Stimulated activated CD8-positive, alpha-beta memory T cell treated with anti-CD3 and anti-CD28 coated beads, Interleukin-4, amount 100 ng/mL, for 1 hour (primary cell): ENCODE measurements at places on chromosomes 11 and 22.

DNA sequence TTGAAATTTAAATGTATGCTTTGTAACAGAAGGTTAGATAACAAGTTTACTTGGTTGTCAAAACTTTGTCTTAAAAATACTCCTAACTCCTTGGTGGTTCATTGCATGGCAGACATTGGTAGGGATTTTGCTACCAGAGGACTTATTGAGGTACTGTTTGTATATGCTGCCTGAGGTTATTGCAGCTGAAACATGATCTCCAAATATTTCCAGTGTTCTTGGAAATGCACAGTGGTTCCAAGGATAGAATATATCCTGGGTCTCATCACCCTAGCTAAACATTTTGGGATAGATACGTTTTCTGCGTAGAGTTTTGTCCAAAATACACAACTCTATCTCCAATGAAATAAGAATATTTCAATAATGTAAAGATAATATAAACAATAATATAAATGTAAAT, 109.2 kb downstream of the RAB38 start:
- DNase-seq, result no peak

DNA sequence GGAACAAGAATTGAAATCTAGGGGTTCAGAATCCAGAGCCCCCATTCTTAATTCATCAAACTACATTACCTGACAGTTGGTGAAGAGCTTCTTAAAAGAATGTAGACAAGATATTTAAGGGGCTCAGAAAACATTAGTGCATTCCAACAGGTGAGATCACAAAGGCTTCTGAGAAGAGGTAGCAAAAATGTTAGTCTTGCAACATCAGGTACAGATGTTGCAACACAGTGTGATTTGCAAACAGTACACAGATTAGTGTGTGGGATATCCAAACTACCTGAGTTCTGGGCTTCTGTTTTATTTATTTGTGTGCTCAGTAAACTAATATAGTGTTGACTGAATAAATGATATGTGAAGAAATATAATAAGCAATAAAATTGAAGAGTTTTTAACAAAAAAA, 11.8 kb downstream of the CASP4 start:
- no peak for DNase-seq

DNA sequence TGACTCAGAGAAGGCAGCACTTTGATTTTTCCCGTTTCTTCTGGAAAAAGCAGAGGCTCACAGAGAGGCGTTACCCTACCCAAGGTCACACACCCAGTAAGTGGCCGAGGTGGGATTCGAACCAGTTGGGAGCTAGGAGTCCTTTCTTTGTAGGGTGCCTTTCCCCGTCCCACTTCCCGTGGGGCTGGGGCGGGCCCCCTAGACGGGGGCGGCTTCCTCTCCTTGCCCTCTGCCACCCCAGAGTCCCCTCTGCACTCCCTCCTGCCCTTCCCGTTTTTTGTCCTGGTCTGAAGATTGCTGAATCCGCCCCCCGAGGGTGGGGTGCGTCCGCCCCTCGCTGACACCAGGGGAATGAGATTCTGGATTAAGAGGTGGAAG, 747 bp downstream of the TPCN2 start:
- no peak for DNase-seq

- DNase-seq, result no peak
These were observed 662.2 kb upstream of the CNTN5 start for GRCh38 chr11:98358551-98358950.

- DNase-seq, result no peak
These were observed 243.2 kb upstream of the ZC3H12C start for GRCh38 chr11:109849946-109850345.

DNA sequence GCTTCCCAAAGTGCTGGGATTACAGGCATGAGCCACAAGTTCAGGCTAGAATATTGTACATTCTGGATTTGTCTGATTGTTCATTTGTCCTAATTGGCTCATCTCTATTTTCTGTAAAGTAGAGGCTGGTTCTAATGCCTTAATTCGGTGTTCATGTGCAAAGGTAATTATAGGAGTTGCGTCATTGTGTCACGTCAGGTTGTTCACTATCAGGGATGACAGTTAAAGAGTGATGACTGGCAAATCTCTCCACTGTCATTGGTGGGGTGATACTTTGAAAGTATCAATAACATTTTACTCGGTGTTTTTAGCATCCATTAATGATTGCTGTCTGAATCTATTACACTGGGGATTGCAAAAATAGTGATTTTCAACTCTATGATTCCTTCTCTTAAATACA, 103.5 kb downstream of the HIPK3 start:
- no peak for DNase-seq

DNA sequence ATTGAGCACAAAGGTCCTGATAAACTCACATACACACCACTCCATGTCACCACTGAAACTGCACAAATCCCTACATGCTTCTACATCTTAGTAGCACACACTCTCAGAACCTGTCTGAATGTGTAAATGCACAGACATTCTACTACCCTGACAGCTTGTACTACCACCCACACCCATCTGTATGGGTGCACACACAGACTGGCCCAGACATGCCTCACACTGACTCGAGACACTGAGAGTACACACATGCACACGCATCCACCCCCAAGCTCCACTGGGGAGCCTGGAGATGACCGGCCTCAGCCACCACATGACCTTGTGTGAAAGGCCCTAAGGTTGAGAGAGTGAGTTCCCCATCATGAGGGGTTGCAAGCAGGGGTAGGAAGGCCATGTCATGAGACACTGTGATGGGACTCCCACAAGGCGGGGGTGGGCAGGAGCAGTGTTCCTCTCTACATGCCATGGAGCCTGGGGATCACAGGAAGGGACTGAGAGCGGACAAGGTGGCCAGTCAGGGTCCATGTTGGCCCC, 28.1 kb downstream of the ARAP1 start:
- DNase-seq, result no peak

- no peak for DNase-seq
These were observed 17.6 kb upstream of the SEPTIN5 start for GRCh38 chr22:19696504-19697276.

- no peak for DNase-seq
These were observed 13.8 kb downstream of the TPST2 start for GRCh38 chr22:26576026-26576680.

GRCh38 chr22:42414565-42415303, 17.5 kb downstream of the NFAM1 start:
- no peak for DNase-seq
